Bronchial smooth muscle cell (primary cell): ENCODE measurements at places on chromosomes 4 and X. TPM values are rescaled to one million over a fixed set of nuclear protein-coding genes. Genes with fewer than 3 reads are reported as not detected.

MSN gene
- total RNA-seq: 97.7 and 120 TPM in 2 replicates

GPR173 gene
- total RNA-seq: 1.5 and 1.9 TPM in 2 replicates

NDST3 gene
- total RNA-seq: 0.16 TPM in 1 of 2 replicates, not detected in the other

SLC9B1 gene
- 1.1 and 2.2 TPM in 2 replicates for total RNA-seq

GPR78 gene
- 0.63 and 1.1 TPM in 2 replicates for total RNA-seq

PRRG1 gene
- 7.7 and 9.1 TPM in 2 replicates for total RNA-seq

SCFD2 gene
- total RNA-seq: 19.7 and 29.5 TPM in 2 replicates

CCDC120 gene
- 0.26 and 0.63 TPM in 2 replicates for total RNA-seq

TMEM31 gene
- total RNA-seq: not detected in 2 replicates

HSD17B13 gene
- total RNA-seq: under 0.01 and 0.16 TPM in 2 replicates

AMTN gene
- not detected in 2 replicates for total RNA-seq

TMEM35A gene
- 20.6 and 28.9 TPM in 2 replicates for total RNA-seq

VCX gene
- not detected in 2 replicates for total RNA-seq

AFM gene
- total RNA-seq: not detected in 2 replicates

PDGFRA gene
- 529 and 975 TPM in 2 replicates for total RNA-seq

TRO gene
- total RNA-seq: 17.3 and 20.6 TPM in 2 replicates

DYNLT3 gene
- total RNA-seq: 40.2 and 45.9 TPM in 2 replicates

HS3ST1 gene
- under 0.01 TPM in 1 of 2 replicates, not detected in the other for total RNA-seq

MAOB gene
- 1.0 and 5.5 TPM in 2 replicates for total RNA-seq

KLHL34 gene
- total RNA-seq: not detected in 2 replicates

CDS1 gene
- 0.17 and 0.47 TPM in 2 replicates for total RNA-seq

HERC6 gene
- 8.4 and 9.0 TPM in 2 replicates for total RNA-seq

RBMXL3 gene
- total RNA-seq: not detected in 2 replicates

F11 gene
- total RNA-seq: not detected in 2 replicates

HPSE gene
- 0.63 and 0.69 TPM in 2 replicates for total RNA-seq

SH3BGRL gene
- 34.2 and 38.5 TPM in 2 replicates for total RNA-seq

OCIAD2 gene
- 44.1 and 83.2 TPM in 2 replicates for total RNA-seq

USP9X gene
- 78.2 and 92.4 TPM in 2 replicates for total RNA-seq

GASK1B gene
- total RNA-seq: 38.0 and 51.1 TPM in 2 replicates

CC2D2A gene
- 30.9 and 40.4 TPM in 2 replicates for total RNA-seq
